ENCODE measurements at places on chromosomes 6 and 20.

DNA sequence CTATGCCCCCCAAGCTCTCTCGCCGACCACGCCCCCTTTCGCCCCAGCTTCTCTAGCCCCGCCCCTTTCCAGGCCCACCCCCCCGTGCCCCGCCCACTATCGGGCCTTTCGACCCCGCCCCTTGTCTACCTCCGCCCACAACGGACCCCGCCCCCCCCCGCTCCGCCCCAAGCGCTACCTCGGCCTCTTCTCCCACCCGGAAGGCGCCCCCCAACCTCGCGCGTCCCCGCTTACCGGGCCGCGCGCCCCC, 200 bp downstream of the ZBTB22 start:
- DNase-seq = no peak

DNA sequence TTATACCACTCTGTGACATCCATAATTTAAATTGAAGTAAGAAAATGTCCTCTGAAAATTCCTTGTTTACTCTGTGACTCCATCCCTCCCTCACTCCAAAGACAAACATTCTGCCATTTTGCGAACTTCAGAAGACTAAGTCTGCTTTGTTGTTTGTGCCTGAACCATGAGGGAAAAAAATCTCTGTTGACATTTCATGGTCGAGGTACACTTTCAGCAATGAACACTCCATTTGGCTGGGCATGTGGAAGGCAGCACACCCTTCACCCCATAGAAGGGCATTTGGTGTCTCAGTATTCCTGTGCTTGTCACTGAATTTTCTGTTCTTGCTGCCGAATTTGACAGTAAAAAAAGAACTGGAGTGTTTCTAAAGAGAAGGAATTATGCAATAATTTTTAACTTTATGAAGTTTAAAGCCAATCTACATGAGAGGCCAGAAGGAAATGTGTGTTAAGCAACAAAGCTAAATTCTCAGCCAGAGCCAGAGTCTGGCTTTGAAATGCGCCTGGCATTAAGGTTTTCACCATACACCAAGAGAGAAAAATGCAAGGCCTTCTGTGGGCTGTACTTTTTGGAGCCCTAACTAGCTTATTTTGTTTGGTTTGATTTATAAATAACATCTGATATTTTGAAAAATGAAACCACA, 4.7 kb upstream of the PBOV1 start:
- DNase-seq = no peak

- no peak for DNase-seq
Observed at GRCh38 chr20:48656137-48656536, 171.7 kb downstream of the PREX1 start.

GRCh38 chr6:135842618-135843392, 8.7 kb upstream of the PDE7B start:
- no peak for DNase-seq

GRCh38 chr6:103797738-103798137, 1062.0 kb downstream of the HACE1 start:
- DNase-seq = no peak

DNA sequence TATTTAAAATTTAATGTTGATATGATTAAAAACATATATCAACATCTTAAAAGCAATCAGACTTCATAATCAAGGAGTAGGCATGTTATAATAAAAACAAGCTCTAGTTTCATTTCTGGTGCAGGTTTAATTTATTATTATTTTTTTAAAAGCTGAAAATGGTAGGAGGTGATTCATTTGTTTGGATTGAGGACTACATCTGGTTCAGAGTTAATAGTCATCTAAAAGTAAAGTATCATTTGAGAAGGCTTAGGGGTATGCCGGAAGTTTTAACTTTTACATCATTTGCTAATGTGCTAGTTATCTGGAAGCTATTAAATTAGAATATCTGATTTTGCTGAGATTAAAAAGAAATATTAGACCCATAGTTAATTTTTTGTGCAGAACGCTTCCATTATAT, 169.5 kb upstream of the LAMA2 start:
- DNase-seq = no peak

GRCh38 chr6:155183095-155183494, 80.7 kb upstream of the CLDN20 start:
- no peak for DNase-seq

GRCh38 chr6:26123675-26123946, 36.4 kb downstream of the HFE start:
- DNase-seq = no peak

DNA sequence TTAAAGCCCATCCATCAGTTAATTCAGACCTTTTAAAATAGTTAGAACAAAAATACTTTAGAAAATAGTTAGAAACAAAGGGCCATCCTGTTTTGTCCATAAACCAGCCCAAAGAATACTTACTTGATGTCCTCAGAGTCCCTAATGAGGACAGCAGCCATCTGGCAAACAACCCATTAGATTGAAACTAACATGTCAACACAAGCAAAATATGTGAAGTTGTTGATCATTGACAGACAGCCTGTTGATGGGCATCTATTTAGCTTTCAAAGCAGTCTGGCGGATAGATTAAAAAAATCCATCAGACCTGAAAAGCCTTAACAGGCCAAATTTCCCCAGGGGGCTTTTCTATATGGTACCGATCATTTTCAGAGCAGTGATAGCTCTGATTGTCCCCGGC, 154.2 kb upstream of the TSHZ2 start:
- DNase-seq = no peak
